Activated T-helper 17 cell treated with anti-CD3 and anti-CD28 coated beads, Interleukin-2, amount 50 U/mL, for 72 hours (primary cell): ENCODE measurements at places on chromosomes 2 and 18.
A peak's percentile ranks its signal among the peaks of the same experiment; 100 is the strongest.

DNA sequence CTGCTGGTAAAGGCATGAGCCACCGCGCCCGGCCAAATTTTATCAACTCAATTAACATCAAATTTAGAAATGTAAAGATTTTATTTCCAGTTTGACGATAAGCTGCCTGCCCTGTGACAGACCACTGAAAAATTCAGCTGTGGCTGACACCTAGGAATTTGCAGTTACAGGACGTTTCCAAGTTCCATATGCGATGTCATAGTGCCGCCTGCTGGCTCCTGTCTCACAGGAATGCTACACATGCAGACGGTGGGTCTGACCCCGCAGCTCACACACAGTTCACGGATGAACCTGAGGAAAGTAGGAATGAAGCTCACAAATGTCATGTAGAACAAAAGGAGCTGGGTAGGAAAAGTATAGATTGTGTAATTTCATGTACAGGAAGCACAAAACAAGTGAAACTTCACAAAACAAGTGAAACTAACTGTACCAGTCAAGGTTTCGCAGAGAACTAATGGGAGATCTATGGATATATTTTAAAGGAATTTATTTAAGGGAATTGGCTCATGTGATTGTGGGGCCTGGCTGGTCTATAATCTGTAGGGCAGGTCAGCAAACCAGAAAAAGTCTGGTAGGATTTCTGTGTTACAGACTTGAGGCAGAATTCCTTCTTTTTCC, 13.2 kb upstream of the SEH1L start:
- peak; percentile 86 for ATAC-seq

DNA sequence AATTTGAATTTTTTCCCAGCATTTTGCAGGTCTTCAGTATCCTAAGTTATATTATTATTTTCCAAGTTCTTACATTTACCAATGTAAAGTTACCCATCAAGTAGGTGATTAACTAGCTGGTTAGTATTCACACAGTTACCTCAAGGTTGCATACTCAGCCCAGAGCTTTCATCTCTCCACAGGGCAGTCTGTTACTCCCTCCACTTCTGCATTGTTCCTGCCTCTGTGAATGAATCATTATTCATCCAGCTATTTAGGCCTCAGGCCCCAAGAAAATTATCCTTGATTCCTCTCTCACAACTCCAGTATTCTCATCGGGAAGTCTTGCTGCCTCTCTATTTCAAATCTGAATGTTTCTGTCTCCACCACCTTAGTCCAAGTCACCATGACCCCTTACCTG, 92.2 kb downstream of the SMC6 start:
- no peak for ATAC-seq

DNA sequence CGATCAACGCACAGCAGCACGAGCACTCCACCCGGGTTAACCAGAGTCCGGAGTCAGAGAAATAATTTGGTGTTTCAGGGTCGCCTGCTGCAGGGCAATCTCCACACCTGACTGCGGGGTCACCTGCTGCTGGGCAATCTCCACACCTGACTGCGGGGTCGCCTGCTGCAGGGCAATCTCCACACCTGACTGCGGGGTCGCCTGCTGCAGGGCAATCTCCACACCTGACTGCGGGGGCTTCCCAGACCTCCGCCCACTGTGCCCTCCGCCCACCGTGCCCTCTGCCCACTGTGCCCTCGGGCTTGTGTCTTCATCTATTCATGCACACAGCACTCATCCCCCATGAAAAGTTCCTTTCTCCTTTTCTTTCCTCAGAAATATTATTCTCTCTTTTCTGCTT, 500.2 kb upstream of the SALL3 start:
- ATAC-seq: no peak

DNA sequence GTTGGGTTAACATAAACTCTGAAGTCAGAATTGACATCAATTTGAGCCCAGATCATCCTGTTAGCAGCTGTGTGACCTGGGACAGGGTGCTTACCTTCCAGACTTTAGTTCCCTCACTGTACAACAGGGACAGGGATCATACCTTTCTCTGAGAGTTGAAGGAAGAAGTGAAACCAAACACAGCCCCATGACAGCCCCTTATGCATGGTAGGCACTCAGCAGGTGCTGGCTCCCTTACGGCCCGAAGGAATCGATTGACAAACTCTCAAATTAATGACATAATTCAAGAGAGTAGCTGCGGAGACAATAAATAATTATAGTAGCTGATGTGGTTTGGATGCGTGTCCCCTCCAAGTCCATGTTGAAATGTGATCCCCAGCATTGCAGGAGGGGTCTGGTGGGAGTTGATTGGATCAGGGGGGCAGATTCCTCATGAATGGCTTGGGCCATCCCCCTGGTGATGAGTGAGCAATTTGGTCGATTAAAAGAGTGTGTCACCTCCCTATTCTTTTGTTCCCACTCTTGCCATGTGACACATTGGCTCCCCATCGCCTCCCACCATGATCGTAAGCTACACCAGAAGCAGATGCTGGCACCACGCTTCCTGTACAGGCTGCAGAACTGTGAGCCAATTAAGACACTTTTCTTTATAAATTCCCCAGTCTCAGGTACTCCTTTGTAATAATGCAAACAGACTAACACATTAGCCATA, 72.4 kb downstream of the ODC1 start:
- peak; percentile 44 for ATAC-seq

GRCh38 chr2:233830111-233830802, 24.1 kb downstream of the HJURP start:
- no peak for ATAC-seq

- no peak for ATAC-seq
Observed at GRCh38 chr2:66217039-66217585, 217.8 kb upstream of the MEIS1 start.

- ATAC-seq: no peak
Observed at GRCh38 chr2:86525421-86526340, 37.6 kb downstream of the CHMP3 start.

DNA sequence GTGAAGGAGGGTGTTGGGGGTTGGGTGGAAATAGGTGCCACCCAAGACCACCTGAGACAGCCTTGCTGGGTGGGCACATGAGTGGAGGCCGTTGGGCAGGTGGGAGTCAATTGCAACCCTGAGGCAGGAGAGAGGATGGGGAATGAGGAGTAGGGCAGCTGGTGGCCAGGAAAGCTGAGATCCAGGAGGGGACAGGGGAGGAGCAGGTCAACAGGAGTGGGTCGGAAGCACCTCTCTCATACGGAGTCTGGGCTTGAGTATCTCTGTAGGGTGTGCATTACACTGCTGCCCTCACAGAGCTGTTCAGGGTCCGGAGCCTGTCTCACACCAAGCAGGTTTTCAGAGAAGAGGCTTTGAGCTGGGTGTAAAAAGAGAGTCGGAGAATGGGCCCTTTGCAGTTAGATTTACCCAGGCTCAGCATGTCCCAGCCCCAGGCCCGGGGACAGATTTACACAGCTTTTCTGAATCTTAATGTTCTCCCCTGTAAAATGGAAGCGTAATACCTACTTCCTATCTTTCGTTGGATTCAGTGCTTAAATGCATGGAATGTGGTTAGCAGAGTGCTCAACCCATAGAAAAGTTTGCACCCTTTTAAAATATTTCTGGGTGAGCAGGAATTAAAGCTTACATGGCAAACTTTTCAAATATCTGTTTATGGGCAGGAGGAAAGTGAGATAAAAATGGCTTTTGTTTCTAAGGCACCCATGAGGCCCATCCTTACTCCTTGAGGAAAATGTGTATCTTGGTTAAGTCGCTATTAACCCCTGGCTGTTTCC, 144.0 kb upstream of the MYCN start:
- no peak for ATAC-seq

DNA sequence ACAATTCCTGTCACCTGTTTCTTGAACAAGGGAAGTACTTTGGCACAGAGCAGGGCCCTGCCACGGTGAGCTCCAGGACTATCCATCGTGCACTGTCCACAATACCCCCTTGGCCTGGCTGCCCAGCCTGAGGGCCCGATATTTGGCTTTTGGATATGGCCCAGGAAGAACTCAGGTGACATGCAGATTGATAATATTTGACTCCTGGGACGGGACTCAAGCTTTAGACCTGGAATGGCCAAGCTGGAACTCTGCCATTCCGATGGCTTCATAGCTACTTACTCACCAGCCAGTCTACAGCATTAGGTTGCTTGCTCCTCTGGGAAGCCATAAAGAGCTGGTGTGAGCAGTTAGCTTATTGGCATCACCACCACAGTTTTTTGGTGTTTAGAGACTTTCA, 26.6 kb downstream of the EML6 start:
- ATAC-seq: no peak

DNA sequence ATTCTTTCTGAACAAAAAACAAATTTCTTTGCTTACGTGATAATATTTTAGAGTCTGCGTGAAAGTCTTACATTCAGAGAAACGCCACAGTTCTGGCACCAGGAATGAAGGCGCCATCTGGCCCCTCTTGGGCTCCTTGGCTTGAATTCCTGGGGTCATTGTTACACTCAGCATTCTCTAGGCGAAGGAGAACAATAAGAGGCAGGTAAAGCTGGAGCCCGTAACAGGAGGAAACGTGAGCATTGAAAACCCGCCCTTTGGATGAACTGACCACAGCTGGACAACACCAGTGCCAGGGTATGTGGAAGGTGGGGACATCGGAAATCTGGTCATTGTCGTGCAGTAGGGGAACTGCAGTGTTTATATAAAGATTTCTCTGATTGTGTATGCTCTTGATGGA, 144.8 kb downstream of the RNF152 start:
- no peak for ATAC-seq

GRCh38 chr2:2520401-2520811, 189.3 kb upstream of the MYT1L start:
- ATAC-seq: no peak

DNA sequence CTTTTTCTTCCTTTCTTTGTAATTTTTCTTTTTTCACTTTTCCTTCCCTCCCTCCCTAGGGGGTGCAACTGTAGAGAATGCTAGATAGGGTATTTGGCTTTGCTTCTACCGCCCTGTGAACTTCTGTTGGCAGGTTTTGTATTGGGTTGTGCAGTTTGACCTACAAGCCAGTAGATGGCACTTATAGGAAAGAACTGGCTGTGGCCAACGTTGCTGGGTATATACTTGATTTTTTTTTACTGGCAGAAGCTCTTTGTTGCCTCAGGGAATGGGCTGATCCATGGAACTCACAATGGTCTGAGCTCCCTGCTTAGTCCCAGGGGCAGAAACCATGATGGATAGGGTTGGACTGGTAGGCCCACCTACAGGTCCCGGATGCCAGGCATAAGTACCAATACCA, 1019.5 kb upstream of the LRRTM1 start:
- no peak for ATAC-seq

DNA sequence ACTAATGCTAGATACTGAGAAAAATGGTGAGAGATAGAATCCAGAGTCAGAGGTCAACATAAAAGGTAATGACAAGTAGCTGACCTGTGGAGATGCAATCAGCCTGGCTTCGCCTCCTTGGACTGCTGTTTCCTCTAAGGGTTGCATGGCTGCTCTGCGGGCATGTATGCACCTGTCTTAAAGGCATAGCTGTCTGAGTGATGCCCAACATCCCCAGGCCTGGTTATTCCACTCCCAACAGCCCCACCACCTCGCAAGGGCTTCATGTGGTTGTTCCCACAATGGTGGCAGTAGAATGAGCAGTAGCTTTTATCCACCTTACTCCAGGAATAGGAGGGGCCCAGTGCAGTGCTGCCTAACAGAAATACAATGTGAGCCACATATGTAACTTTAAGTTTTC, 69.7 kb upstream of the ALK start:
- ATAC-seq: no peak

GRCh38 chr2:80054346-80054675, 250.2 kb downstream of the LRRTM1 start:
- ATAC-seq: no peak

DNA sequence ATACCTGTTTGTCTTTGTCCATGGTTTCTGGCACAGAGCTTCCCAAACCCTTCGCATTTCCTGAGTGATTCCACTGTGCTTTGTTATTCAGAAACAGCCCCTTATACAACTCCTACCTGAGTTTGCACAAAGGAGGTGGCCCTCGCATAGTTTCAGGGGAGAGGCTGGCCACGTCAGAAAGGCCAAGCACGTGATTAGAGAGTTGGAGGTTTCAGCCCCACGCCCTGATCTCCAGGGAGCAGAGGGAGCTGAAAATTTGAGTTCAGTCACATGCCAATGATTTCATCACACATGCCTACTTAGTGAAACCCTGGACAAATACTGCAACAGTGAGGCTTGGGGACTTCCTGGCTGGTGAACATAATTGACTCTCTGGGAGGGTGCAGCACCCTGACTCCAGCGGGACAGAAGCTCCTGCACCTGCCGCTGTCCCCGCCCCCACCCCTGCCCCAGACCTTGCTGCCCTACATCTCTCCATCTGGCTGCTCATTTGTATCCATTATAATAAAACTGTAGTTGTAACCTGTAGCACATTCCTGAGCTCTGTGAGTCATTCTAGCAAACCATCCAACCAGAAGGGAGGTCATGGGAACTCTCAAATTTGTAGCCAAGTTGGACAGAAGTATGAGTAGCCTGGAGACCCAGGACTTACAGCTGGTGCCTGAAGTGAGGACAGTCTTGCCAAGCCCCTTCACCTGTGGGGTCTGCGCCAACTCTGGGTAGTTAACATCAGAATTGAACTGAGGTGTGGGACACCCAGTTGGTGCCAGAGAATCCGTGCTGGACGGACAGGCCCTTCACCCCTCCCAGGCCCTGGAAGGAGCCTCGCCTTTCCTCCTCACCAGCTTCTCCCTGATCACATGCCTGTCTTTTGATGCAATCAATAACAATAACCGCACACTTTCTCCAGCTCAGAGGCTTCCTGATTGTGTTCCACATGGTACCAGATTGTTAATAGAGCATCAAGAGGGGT, 224.3 kb downstream of the ANAPC1 start:
- ATAC-seq: no peak

DNA sequence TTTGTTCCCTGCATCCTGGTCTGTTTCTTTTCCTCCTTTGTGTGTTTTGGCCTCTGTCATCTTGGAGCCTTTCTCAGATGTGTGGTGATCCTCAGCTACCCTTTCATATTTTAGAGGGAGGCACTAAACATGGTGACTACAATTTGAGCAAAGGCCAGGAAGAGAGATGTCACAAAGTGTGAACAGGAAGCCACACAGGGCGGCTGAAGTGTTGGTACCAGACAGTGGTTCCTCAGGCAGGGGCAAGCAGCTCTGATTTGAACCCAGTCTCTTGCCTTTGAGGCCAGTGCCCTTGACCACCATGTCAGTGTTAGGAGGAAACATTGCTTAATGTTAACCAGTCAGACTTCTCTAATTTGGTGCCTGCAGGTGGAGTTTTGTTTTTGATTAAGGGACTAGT, 9.2 kb downstream of the LRRFIP1 start:
- no peak for ATAC-seq

GRCh38 chr2:31967790-31968189, 43.0 kb downstream of the MEMO1 start:
- ATAC-seq: no peak

DNA sequence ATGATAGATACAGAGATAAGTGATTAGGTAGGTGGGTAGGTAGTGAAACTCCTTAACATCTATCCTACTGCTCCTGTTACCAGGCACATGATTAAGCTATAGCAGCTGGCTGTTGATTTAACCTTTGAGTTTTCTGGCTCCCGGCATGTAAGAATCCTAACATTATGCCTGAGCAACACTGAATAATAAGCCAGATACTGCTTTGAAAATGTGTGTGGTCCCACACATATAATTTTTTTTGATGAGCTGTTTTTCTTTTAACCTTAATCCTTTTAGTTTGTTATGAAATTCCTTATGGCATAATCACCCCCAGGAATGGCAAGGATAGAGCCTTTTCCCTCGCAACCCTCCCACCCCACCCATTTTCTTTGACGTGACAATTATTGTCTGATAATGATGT, 104.2 kb upstream of the NEUROD1 start:
- no peak for ATAC-seq
